CD4-positive, alpha-beta T cell treated with Interleukin-17A for 4 hours (primary cell): ENCODE measurements at places on chromosomes 3 and 15.
A peak's percentile ranks its signal among the peaks of the same experiment; 100 is the strongest.

- no peak for DNase-seq
These were observed 22.8 kb downstream of the NUP210 start for GRCh38 chr3:13397316-13397715.

- no peak for DNase-seq
These were observed 81.9 kb downstream of the LRRFIP2 start for GRCh38 chr3:37092484-37092883.

DNA sequence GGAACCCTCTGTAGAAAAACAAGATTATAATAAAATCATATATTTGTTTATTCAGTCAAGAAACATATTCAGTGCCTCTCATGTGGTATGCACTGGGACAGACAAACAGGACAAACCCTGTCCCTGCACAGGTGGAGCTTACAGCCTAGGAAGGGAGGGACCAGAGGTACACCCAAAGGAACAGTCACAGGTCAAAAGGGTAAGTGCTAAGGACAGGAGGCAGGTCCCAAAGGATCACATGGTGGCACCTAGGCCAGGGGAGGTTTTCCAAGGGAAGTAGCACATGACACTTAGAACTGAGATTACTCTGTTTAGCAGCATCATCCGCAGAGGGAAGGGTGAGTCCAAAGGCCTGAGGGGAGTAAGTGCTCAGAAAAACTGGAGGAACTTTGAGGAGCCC, 254.4 kb upstream of the ARRDC4 start:
- no peak for DNase-seq

DNA sequence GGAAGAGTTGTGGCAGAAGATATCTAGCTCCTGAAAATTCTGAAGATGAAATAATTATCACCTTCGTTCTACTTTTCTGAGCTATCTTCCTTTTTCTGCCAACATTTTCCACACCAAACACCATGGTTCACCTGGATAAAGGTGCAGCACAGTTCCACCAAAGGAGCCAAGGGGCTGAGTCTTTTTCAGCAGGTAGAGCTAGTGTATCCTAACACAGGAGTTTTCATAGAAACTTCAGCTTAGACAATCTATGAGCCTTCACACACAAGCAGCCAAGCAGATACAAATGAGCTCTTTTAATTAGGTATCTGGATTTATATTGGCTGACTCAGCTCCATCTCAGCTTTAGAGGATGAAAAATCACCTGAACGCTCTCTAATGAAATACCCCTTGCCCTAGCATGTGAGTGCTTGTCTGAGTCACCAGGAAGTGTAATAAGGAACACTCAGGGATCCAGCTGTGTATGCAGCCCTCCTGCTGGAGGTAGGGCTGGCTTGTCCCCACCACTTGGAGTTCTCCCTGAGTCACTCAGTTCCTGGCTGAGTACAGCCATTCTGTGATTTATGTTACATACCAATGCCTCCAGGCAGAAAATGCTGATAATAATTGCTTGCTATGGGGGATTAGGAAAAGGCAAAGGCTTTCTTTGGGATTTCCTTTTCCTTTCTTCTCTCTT, 385.7 kb downstream of the LSAMP start:
- no peak for DNase-seq

DNA sequence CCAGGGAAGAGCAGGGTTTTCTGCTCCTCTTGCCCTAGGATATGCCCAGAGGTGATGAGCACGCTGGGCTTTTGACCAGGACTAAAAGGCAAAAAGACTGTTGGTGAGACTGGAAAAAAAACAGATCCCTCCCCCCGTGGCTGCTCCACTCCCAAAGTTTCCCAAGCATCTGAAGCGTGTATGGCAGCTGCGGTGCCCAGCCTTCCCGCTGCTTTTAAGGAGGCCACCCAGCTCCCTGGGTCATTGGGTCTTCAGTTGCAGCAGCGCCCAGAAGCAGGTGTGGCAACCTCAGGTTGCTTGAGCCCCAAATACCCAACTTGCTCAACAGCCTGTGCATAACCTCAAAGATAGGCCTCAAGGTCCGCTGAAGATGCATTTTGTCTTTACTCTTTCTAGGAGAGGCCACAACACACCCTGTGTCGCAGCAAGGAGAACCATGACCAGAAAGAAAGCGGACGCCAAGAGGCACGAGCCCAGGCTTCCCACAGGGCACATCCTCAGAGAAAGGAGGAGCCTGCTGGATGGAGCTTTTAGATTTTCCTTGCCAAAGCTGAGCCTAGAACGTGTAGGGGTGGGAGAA, 2.0 kb downstream of the SRGAP3 start:
- no peak for DNase-seq

- DNase-seq: no peak
These were observed 31.3 kb downstream of the SNRK start for GRCh38 chr3:43317461-43318316.

DNA sequence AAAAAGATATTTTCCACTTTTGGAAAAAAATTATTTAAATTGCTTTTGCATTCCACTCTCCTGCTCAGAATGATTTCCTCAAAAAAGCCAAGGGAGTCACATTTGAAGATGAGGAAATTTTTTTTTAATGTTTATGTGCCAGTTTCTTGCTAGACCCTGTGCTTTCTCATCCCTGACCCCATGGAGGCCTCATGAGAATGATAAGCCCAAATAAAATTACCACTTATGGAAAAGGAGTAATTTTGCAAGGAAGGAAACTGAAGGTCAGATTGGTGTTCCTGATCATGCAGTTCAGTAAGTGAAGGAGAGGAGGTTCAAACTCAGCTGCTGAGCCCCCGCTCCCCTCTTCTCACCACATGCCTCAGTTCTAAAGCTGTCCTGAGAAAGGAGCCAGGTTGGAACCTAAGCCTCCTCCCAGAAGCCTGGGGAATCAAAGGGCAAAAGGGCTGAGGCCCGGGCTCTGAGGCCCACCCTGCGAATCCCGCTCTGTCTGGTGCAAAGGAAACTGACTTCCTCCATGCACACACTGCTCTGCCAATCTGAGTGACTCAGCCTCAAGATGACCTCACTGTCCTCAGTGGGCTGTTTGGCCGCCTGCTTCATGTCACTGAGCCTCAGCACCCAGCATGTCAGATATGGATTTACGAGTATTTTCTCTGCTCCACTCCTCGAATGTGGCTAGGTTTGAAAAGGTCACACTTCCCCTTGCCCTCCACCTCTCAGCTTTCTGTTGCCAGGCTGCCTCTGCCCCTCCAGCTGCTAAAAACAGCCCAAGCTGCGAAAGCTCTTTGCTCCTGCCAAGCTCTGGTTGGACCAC, 56.9 kb upstream of the FLNB start:
- DNase-seq: no peak

- peak; percentile 96 for DNase-seq
These were observed at the start of gene AKAP13 for GRCh38 chr15:85380217-85380811. Gene AKAP13, plus strand, starts transcription at chr15:85380603. Its CDS starts 105,118 bp downstream, at chr15:85485721.

- no peak for DNase-seq
These were observed 145.1 kb downstream of the NFKBIZ start for GRCh38 chr3:101994386-101994785.

- no peak for DNase-seq
These were observed 166.6 kb downstream of the NR1D2 start for GRCh38 chr3:24111711-24112110.

GRCh38 chr3:115160295-115160694, 13.2 kb upstream of the ZBTB20 start:
- no peak for DNase-seq

DNA sequence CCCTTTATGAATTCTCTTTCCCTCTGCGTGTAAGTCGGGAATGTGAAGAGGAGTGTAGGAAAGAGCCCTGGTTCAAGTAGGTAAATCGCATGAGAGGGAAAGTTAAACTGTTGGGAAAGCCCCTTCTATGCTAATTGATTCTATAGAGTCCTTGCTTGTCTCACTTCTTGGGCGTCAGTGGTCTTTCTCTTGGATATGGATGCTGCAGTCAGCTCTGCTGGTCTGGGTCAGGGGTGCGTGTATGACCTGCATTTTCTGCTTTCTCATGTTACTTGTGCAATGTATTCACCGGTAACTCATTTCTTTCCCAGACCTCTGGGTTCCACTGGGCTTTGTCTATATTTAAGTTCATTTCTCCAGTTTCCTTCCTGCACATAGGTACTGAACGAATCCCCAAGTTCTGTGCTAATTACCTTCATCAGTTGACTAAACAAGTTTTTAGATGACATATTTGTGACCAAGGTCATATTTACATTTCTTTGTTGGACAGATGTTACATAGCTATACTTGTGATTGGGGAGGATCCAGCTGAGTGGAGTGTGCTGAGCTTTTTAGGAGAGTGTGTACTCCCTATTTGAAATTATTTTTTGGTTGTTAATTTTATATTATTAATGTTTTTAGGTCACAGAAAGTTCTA, 1.4 kb downstream of the SETD5 start:
- DNase-seq: no peak

DNA sequence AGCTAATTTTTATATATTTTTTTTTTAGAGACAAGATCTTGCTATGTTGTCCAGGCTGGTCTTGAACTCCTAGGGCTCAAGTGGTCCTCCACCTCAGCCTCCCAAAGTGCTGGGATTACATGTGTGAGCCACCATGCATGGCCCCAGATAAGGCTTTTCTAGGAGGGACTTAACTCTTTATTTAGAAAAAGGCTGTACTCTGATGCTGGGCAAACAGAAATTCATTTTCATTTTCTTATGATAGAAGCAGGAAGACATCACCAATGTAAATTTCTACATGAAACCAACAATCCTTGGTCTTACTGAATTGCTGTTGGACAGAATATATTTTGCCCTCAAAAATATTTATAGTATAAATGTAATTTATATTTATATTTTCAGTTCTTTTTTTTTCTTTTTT, 9.6 kb downstream of the NIPA1 start:
- DNase-seq: no peak

GRCh38 chr3:180117381-180118163, 80.8 kb upstream of the PEX5L start:
- no peak for DNase-seq

DNA sequence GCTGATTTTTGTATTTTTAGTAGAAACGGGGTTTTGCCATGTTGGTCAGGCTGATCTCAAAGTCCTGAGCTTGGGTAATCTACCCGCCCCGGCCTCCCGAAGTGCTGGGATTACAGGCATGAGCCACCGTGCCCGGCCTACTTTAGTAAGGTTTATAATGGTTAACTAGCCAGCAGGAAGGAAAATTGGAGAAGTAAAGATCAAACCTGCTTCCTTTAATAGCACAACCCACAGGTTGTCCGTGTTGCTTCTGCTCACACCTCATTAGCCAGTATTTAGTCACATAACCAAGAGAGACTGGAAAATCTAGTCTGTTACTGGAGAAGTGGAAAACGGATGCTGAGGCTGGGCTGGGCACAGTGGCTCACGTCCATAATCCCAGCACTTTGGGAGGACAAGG, 51.9 kb upstream of the TBL1XR1 start:
- no peak for DNase-seq

GRCh38 chr15:90402223-90402622, 14.2 kb downstream of the IQGAP1 start:
- DNase-seq: no peak

GRCh38 chr15:71115567-71116351, 488 bp downstream of the THSD4 start:
- no peak for DNase-seq
